ENCODE measurements at places on chromosomes 1 and 21. TPM values are rescaled to one million over a fixed set of nuclear protein-coding genes. Genes with fewer than 3 reads are reported as not detected.

DNA sequence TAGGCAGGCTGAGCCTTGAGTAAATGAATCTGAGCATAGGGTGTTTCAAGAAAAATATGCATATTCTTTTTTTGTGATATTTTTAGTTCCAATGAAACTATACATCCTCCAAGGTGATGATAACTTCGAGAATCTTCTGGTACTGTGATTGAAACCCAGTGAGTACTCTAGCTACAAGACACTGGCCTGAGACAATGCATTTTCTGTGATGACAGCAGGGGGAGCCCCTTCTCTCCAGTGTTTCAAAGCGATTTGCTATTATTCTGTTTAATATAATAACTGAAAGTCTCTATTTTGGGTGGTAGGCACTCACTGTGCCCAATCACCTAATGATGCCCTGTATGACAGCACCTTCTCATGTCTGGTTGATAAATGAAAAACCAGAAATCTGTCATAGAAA lies 12.1 kb downstream of the IRF2BP2 start:
- peaks cover 43% of the 10 kb centered on the region for H3K4me1 ChIP-seq
- DNase-seq = peak; percentile 87
- H3K27ac ChIP-seq = no peak overlapping the region
- H3K36me3 ChIP-seq = peaks cover 12% of the 10 kb centered on the region
- H3K27me3 ChIP-seq = no peaks in the 10 kb centered on the region
- H3K4me3 ChIP-seq = no peak overlapping the region

DNA sequence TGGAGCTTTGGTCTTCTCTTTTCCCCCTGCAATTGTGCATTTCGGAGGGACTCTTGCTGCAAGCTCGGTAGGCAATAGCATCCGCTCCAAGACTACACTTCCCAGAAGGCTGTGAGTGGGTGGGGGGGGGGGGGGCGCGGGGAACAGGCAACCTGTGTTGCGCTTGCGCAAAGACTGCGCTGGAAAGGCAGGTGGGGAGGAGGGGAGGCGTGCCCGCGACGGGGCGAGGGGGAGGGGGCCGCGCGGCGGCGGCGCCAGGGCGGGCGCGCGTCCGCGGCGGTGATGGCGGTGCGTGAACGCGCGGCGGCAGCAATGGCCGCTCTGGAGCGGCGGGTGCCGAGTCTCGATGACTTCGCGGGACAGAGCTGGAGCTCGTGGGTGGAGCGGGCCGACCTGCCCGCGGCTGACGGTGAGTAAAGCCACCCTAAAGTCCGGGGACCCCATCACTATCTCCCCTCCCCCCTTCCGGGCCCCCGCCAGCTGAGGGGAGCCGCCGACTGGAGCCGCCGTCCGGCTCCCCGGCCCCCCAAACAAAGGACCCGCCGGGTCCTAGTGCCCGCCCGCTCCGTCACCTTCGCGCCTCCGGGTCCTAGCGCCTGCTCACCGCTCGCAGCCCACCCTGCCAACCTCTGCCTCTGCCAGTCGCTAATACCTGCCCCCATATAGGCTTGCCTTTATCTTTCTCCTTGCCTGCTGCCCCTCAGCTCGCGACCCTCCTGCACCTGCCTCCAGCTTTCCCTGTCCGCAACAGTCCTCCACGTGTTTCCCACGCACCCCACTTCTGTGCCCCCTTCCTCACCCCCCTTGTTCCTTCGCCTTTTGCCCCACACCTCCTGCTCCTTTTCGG lies at the start of gene ATXN7L2:
TSS of gene ATXN7L2 (plus strand) at position 234 of the 847 bp plus-strand sequence. CDS start at position 283, 49 bp downstream.
- peaks cover 41% of the 10 kb centered on the region for H3K4me1 ChIP-seq
- peak; percentile 96 for DNase-seq
- peaks cover 19% of the 10 kb centered on the region for H3K27me3 ChIP-seq
- H3K36me3 ChIP-seq = peaks cover 15% of the 10 kb centered on the region

DNA sequence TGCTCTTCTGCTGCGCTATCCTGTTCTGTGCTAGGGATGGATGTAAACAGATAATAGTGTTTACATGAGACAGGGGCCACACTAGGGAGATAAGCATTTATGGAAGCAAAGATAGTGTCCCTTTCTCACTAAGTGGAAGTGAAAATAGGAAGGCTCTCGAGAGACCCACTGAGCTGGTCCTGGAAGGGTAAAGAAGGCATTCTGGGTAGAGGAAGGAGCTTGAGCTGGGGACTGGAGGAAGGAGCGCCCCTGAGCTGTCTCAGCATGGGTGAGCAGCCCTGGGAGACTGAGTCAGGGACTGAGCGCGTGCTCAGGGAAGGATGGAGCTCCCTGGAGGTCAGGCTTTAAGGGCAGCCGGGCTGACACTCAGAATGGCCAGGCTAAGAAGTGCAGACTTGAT lies 93.3 kb downstream of the IGSF21 start:
- peaks cover 10% of the 10 kb centered on the region for H3K27me3 ChIP-seq
- H3K4me3 ChIP-seq = no peak overlapping the region
- no peak overlapping the region for H3K27ac ChIP-seq
- no peak for DNase-seq
- H3K4me1 ChIP-seq = no peaks in the 10 kb centered on the region
- no peaks in the 10 kb centered on the region for H3K36me3 ChIP-seq

- no peaks in the 10 kb centered on the region for H3K27me3 ChIP-seq
- no peaks in the 10 kb centered on the region for H3K4me1 ChIP-seq
- no peak overlapping the region for H3K4me3 ChIP-seq
These were observed 13.1 kb downstream of the CDCA8 start for GRCh38 chr1:37705399-37705798.

GRCh38 chr1:190068304-190068703 lies 409.4 kb downstream of the BRINP3 start:
- DNase-seq = no peak
- no peaks in the 10 kb centered on the region for H3K36me3 ChIP-seq
- H3K27me3 ChIP-seq = no peaks in the 10 kb centered on the region
- no peak overlapping the region for H3K4me3 ChIP-seq
- no peaks in the 10 kb centered on the region for H3K4me1 ChIP-seq
- no peak overlapping the region for H3K27ac ChIP-seq

DNA sequence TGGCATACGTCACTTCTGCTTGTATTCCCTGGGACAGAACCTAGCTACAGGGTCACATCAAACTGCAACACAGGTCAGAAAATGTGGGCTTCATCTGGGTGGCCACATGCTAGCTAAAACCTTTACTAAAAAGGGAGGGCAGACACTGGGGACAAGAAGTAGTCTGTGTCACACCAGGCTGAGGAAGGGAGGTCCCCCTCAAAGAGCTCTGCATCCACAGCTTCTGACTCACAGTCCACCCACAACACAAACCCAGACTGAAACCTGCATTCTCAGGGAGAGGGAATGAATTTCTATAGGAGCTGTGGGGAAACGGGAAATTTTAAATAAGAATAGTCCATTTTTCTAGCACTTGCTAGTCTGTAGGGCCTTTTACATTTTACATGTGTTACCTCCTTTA lies 16.2 kb downstream of the OLIG2 start:
- H3K4me3 ChIP-seq = no peak overlapping the region
- no peaks in the 10 kb centered on the region for H3K36me3 ChIP-seq
- H3K27ac ChIP-seq = no peak overlapping the region
- no peaks in the 10 kb centered on the region for H3K4me1 ChIP-seq

- H3K4me1 ChIP-seq = peaks cover 52% of the 10 kb centered on the region
- no peak overlapping the region for H3K4me3 ChIP-seq
These were observed 46.6 kb downstream of the HIVEP3 start for GRCh38 chr1:41872074-41872473.

GRCh38 chr1:152870831-152871730 lies 7.0 kb upstream of the SMCP start:
- H3K27ac ChIP-seq = no peak overlapping the region
- H3K4me3 ChIP-seq = no peak overlapping the region
- DNase-seq = peak; percentile 65

GRCh38 chr1:87334351-87335174 lies 5.9 kb downstream of the LMO4 start:
- H3K27me3 ChIP-seq = no peaks in the 10 kb centered on the region
- DNase-seq = peak; percentile 65
- H3K27ac ChIP-seq = peak overlapping the region; percentile 88

- peaks cover 7% of the 10 kb centered on the region for H3K27me3 ChIP-seq
- H3K36me3 ChIP-seq = no peaks in the 10 kb centered on the region
- no peak for DNase-seq
These were observed 6.4 kb downstream of the OR2B11 start for GRCh38 chr1:247451388-247452010.

GRCh38 chr1:96997717-96998116 lies 276.1 kb downstream of the PTBP2 start:
- H3K4me3 ChIP-seq = no peak overlapping the region
- H3K4me1 ChIP-seq = no peaks in the 10 kb centered on the region
- H3K36me3 ChIP-seq = no peaks in the 10 kb centered on the region
- no peak for DNase-seq
- peaks cover 6% of the 10 kb centered on the region for H3K27me3 ChIP-seq
- no peak overlapping the region for H3K27ac ChIP-seq

DNA sequence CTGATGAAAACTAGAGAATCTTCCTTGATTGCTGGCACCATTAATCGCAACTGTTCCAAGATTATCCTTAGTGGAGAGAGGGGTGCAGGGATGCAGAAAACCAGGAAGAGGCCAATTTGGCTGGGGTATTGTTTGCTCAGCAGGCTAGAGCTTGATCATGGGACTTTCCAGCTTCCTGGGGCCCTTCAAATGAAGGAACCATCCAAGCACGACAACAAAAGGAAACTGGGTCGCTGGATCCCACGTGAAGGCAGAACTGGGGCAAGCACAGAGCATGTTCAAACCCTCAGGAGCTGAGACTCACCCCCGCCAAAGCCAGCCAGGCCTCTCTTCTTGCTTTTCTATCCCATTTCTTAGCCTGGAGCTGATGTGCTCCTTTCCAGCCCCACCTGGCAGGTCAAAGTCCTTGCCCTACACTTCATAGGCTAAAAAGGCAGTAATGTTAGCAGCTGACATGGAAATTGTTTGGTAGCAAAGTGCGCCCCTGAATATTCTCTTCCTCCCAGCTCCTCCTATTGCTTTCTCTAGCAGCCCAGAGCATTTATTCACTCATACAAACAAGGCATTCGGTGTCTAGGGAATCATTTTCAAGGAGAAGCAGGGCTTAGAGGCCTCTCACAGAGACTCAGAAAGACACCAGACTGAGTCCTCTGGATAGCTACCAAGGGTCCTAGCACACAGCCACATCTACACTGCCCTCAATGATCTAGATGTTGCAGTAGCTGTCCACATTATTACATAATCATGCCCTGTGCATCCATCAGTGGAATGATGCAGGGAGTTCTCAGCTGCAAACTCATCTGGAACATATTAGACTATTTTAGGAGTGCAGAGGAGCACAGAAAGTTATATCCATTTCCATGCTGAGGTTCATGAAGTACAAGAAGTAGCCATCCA lies 11.5 kb downstream of the KCNA2 start:
- H3K27me3 ChIP-seq = peaks cover 7% of the 10 kb centered on the region
- peaks cover 9% of the 10 kb centered on the region for H3K4me1 ChIP-seq
- no peak overlapping the region for H3K27ac ChIP-seq
- DNase-seq = no peak
- no peaks in the 10 kb centered on the region for H3K36me3 ChIP-seq
- H3K4me3 ChIP-seq = no peak overlapping the region

MTF1 gene
- 31.2 TPM for total RNA-seq

KCNK1 gene
- total RNA-seq = 2.3 TPM

CNR2 gene
- total RNA-seq = 0.02 TPM

TMPRSS3 gene
- total RNA-seq = 58.7 TPM

ZRANB2 gene
- 150 TPM for total RNA-seq

S100A1 gene
- not detected for total RNA-seq
